ENCODE measurements at places on chromosomes 12 and 14.

DNA sequence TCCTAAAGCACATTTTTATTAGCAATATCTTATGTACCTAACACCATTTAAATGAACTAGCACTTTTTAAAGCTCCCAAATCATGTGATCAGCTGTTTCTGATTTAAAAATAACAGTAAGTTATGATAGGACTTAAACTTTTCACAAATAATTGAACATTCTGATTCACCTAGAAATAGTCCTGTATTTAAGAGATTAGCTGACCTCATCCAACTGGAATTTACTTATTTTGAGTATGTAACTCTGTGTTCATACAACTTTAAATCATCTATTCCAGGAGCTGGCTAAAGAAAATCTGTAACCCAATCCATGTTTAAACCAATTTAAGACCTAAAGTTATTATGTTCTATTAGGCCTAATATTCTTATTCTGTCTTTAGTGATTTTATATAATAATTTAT lies 184.3 kb downstream of the CCDC91 start:
- DNase-seq, result no peak

DNA sequence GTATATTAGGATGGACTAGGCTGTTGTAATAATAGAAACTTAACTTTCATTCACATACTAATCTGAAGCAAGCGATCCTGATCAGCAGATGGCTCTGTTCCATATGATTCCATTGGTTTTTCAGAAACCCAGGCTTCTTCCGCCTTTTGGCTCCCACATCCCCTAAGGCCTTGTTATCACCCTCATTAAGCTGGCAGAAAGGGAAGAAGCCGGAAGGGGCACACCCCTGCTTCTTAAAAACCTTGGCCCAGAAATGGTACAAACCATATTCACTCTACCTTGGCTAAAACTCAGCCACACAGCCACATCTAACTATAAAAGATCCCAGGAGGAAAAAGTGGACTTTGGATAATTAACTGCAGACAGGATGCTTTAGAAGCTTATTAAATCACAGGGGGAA lies 329.2 kb downstream of the PCNX1 start:
- DNase-seq, result no peak

DNA sequence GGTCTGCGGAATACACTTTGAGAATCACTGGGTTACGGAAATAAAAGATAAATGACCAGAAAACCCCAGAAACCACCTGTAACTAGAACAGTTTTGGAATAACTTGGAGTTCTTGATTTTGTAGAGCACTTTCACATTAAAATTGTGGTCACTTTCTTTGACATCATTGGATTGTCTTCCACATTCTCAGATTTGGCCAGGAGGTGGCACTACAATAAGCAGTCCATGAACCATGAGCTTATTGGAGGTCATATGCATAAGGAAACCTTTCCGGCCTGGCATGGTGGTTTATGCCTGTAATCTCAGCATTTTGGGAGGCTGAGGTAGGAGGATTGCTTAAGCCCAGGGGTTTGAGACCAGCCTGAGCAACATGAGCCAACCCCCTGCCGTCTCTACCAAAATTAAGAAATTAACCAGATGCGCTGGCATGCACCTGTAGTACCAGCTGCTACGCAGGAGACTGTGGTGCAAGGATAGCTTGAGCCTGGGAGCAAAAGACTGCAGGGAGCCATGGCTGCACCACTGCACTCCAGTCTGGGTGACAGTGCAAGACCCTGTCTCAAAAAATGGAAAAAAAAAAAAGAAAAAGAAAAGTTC lies 107.7 kb upstream of the CAND1 start:
- DNase-seq, result peak; percentile 10

DNA sequence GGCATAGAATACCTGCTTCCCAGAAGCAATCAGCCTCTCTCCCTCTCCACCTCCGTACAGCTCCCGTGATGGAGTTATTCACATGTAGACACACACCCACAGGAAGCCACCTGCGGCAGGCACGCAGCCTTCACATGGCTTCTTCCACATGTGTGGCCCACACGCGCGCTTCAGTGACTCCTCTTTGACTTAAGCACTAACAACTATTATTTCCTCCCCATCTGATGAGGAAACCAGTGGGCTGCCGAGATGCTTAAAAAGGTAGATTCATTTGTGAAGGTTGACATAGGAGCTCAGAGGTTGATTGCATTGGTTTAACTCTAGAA lies 69.3 kb downstream of the PRMT8 start:
- no peak for DNase-seq

GRCh38 chr14:94689985-94690400 lies 77.8 kb downstream of the SERPINA3 start:
- DNase-seq, result no peak

- no peak for DNase-seq
These were observed 219.9 kb downstream of the PPM1H start for GRCh38 chr12:62714774-62715721.

DNA sequence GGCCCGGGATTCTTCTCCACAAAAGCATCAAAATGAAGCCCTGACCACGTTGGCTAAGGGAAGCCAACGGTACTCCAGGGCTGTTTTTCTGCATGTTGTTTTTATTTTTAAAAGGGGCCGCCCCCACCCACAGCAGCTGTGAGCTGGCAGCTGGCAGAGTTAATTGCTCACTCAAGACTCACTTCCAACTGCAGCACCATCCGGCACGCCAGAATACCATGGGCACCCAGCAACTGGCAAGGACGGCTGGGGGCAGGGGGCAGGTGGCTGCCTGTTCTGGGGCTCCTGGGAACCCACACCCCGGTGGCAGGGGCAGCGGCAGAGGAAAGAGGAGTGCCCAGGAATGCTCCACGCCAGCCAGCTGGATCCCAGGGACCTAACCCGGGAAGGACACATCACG lies 44.3 kb downstream of the NCOR2 start:
- no peak for DNase-seq

GRCh38 chr14:103509864-103510723 lies 12.5 kb downstream of the CKB start:
- DNase-seq, result no peak

GRCh38 chr14:22560662-22561365 lies 28.2 kb downstream of the DAD1 start:
- DNase-seq, result no peak

DNA sequence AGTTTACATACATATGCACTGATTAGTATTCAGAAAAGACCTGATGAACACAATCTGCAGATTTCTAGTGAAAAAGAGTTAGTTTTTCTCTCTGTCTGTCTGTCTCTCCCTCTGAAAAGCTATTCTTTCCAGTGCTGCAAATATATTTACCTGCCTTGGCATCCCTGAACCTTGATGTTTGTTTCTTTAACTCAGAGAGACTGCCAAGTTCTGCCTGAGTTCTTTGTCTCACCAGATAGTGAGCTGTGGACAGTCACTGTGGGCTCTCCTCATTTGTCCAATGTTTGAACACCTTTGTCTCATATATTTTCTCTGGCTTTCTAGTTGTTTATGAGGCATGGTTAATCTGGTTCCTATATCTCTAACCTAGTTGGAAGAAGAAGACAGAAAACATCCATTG lies 250.4 kb downstream of the SOX5 start:
- DNase-seq, result no peak

GRCh38 chr12:46087916-46088439 lies 97.6 kb upstream of the SCAF11 start:
- no peak for DNase-seq

GRCh38 chr12:100173111-100173510 lies 27.5 kb upstream of the ACTR6 start:
- DNase-seq, result no peak

- DNase-seq, result no peak
These were observed 8.9 kb upstream of the IRF2BPL start for GRCh38 chr14:77037215-77037937.

GRCh38 chr12:66768293-66768692 lies 89.4 kb upstream of the GRIP1 start:
- no peak for DNase-seq

DNA sequence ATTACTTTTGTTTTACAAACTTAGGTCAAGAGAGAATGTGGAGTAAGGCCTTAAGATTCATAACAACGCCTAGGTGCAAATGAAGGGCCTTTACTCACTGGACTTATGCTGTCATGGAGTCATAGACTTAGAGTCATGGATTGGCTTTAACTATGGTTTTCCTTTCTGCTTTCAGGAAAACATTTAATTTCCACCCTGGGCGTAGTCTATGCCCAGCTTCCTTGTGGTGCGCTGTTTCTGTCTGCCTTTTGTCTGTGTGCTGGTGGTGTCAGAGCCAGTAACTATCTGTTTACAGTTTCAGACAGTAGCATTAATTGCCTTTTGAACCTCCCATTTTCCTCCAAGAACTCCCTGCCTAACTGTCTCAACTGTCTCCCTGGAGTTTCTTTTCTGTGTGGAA lies 31.8 kb upstream of the COX6A1 start:
- no peak for DNase-seq

DNA sequence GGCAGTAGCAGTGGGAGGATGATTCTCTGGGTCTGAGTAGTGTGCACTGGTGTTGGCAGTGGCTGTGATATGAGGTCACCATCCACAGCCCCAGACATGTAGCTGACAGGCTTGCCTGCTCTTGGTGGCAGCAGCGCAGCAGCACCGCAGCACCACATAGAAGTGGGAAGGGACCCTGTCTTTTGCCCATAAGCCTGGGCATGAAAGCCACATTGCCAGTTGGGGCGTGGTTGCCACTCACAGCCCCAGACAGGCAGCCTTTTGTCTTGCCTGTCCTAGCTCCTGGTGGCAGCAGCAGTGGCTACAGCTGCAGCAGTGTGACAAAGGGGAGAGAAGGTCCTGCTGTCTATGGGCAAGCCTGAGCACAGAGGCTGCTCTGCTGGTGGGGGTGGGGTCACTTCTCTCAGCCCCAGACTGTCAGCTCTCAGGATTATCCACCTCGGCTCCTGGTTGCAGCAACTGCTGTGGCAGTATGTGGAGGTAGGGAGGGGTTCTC lies 71.5 kb downstream of the BRMS1L start:
- DNase-seq, result no peak

- DNase-seq, result no peak
These were observed 113.4 kb downstream of the ETV6 start for GRCh38 chr12:11762723-11763326.

DNA sequence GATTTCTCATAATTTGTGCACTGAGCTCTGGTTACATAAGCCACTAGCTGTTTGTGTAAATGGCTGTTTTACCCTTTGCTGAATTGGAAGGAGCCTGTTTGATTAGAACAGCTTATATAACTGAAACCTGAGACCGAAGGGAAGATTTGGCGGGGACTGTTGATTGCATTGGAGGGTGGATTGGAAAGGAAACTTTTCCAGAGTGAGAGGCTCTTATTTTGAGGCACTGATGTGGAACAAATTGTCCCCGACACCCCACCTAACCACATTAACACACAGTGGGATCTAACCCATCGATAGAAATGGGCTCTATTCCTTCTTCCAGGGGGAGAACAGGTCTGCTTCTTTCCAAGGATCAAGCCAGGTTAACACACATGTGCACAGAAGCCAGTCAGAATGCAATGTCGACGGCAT lies 51.7 kb downstream of the TMEM30B start:
- no peak for DNase-seq

GRCh38 chr14:102957222-102957621 lies 34.8 kb downstream of the AMN start:
- no peak for DNase-seq

- no peak for DNase-seq
These were observed 10.1 kb downstream of the PDE6H start for GRCh38 chr12:14982991-14983390.

- DNase-seq, result no peak
These were observed 13.4 kb downstream of the AGAP2 start for GRCh38 chr12:57724936-57725740.

DNA sequence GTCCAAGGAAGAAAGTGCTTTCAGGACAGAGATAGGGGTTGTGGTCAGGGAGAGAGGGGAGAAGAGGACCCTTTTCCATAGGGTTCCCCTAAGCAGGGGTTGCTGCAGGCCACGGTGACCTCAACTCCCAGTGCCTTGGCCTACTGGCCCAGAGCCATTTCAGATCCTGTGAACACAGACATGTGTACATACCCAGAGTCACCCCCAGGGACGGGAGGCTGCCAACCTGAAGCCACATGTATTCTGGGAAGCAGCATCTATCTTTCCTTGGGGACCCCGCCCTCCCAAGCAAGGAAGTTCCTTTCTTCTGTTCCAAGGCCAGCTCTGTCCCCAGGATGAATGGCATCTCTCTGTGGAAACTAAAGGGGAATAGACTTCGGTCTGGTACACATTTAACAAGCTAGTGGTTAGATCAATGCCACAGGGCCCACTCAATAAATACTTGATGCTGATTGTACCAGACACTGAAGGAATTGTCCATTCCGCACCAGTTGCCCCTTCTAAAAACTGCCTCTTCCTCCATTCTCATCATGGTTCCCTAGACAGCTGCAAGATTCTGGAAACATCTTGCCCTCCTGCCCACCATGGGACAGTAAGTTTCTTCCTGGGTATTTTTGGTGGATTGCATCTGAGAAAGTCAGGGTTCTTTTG lies 25.2 kb upstream of the DGLUCY start:
- DNase-seq, result no peak

- no peak for DNase-seq
These were observed 153.0 kb upstream of the DIO3 start for GRCh38 chr14:101408077-101408831.

DNA sequence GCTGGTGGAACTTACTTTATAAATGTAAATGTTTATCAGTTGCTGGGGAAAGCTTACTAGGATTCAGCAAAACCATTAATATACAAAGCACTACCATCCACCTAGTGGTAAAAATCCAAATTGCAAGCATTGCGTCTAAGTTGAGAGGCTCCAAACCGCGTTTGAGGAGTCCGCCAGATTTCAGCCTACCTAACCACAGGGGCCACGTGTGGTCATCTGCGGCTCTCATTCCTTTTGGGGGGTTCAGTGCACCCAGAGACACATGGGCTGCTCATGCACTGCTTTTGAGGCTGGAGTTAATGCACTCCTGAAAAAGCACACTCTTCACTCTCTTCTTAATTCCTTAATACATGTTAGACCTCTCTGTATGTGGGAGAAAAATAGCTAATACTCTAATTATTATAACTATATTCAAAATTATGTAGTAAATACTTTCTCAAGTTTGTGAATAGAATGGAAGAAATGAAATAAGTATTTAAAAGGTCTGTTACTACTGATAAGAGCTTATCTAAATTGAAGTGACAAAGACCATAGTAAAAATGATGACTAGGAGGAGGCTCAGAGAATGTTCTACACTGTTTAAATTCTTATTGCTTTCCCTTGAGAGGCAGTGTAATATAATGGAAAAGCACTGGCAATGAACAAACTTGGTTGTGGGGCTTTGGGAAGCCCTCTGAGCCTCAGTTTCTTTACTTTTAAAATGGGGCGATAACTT lies 41.4 kb upstream of the MANSC4 start:
- DNase-seq, result no peak
